Uterus (tissue), 4 donors: ENCODE measurements at places on chromosomes 1 and 21.

- H3K4me3 ChIP-seq: no peak overlapping the region
- H3K27me3 ChIP-seq: no peaks in the 10 kb centered on the region
- H3K36me3 ChIP-seq: no peaks in the 10 kb centered on the region
- no peak for DNase-seq
- no peak overlapping the region for H3K27ac ChIP-seq
- H3K4me1 ChIP-seq: no peaks in the 10 kb centered on the region
Measured at GRCh38 chr1:41568204-41568603, 83.7 kb upstream of the EDN2 start.

- no peak overlapping the region for H3K4me3 ChIP-seq
- no peaks in the 10 kb centered on the region for H3K36me3 ChIP-seq
- no peak overlapping the region for H3K27ac ChIP-seq
Measured at GRCh38 chr1:114620419-114620818, 39.0 kb upstream of the BCAS2 start.

- peak overlapping the region; percentile 32 for H3K4me3 ChIP-seq
- no peaks in the 10 kb centered on the region for H3K36me3 ChIP-seq
- peak; percentile 19 for DNase-seq
- H3K4me1 ChIP-seq: no peaks in the 10 kb centered on the region
- H3K27ac ChIP-seq: no peak overlapping the region
- H3K27me3 ChIP-seq: no peaks in the 10 kb centered on the region
Measured at GRCh38 chr21:36980280-36981048, 14.0 kb upstream of the HLCS start.

DNA sequence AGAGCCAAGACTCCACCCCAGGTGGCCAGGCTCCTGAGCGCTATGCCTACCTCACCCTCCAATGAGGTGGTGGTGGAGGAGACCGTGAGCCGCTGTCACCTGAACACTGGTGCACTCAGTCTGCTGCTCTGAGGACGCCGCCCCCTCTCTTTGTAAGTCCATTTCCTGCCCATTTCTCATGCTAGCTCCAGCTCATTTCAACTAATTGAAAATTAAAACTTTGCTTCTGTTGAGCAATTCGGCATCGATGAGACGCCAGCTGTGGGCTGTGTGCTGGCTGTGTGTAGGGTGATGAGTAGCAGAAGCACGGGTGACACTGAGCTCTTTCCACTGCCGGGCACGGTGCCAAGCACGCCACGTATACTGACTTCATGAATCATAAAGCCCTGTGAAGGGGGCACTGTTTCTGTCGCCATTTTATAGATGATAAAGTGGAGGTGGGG, 11.2 kb downstream of the TNFRSF1B start:
- no peaks in the 10 kb centered on the region for H3K36me3 ChIP-seq
- no peaks in the 10 kb centered on the region for H3K27me3 ChIP-seq
- H3K4me3 ChIP-seq: no peak overlapping the region
- H3K4me1 ChIP-seq: peaks cover 11% of the 10 kb centered on the region
- H3K27ac ChIP-seq: peak overlapping the region; percentile 83
- DNase-seq: peak; percentile 81

GRCh38 chr1:184461321-184461720, 74.5 kb downstream of the C1orf21 start:
- H3K36me3 ChIP-seq: no peaks in the 10 kb centered on the region
- H3K27me3 ChIP-seq: no peaks in the 10 kb centered on the region
- no peak overlapping the region for H3K27ac ChIP-seq
- no peak for DNase-seq

- no peaks in the 10 kb centered on the region for H3K36me3 ChIP-seq
- no peaks in the 10 kb centered on the region for H3K27me3 ChIP-seq
- no peaks in the 10 kb centered on the region for H3K4me1 ChIP-seq
- peak overlapping the region; percentile 82 for H3K27ac ChIP-seq
- DNase-seq: no peak
Measured at GRCh38 chr21:32728456-32728839, 635 bp upstream of the SYNJ1 start.

- no peak overlapping the region for H3K4me3 ChIP-seq
- DNase-seq: peak; percentile 88
- H3K27ac ChIP-seq: peak overlapping the region; percentile 88
- peaks cover 47% of the 10 kb centered on the region for H3K4me1 ChIP-seq
Measured at GRCh38 chr1:54287176-54287650, 87.2 kb downstream of the MRPL37 start.

DNA sequence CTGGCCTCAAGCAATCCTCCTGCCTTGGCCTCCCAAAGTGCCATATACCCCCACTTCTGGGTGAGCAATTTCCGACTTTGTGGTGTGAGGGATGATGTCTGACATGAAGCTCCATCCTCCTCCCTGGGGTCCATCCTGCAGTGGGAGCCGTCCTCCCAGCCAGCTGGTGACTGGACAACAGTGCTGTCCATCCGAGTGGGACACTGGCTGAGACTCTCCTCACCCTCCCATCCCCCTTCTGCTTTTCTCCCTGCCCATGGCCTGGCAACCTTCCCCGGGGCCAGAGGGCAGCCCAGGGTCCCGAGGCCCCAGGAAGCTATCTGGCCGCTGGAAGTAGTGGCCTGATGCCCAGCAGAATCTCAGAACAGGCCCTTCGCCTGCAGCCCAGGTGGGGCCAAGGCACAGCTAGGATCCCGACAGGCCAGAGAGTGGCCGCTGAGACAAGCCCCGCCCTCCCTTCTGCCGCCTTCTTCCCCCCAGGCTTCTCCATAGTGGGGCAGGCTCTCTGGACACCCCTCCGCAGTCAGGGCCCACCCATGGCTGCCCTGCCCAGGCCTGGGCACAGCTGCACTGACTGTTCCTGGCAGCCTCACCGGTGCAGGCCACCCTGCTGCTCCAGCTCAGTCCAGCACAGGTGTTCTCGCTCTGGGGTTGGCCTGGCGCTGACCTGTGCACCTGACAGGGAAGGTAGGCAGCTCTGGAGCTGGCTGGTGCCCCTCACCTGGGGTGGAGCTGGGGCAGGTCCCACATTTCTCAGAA, 8.4 kb upstream of the FAAP20 start:
- no peak overlapping the region for H3K4me3 ChIP-seq
- H3K27ac ChIP-seq: peak overlapping the region; percentile 91
- peaks cover 4% of the 10 kb centered on the region for H3K4me1 ChIP-seq
- DNase-seq: no peak
- no peaks in the 10 kb centered on the region for H3K36me3 ChIP-seq
- no peaks in the 10 kb centered on the region for H3K27me3 ChIP-seq

- no peaks in the 10 kb centered on the region for H3K27me3 ChIP-seq
- H3K36me3 ChIP-seq: no peaks in the 10 kb centered on the region
- H3K4me1 ChIP-seq: no peaks in the 10 kb centered on the region
- no peak within 1 kb of the TSS for H3K27ac ChIP-seq
Measured at GRCh38 chr1:1206376-1206965, at the start of gene TNFRSF18. Gene TNFRSF18, minus strand, starts transcription at chr1:1206592. Its CDS starts 21 bp downstream, at chr1:1206571.

GRCh38 chr1:110800079-110800478, 72.9 kb upstream of the CD53 start:
- H3K36me3 ChIP-seq: no peaks in the 10 kb centered on the region
- H3K27ac ChIP-seq: no peak overlapping the region
- H3K27me3 ChIP-seq: no peaks in the 10 kb centered on the region
- no peak for DNase-seq
- H3K4me3 ChIP-seq: no peak overlapping the region

GRCh38 chr21:39125752-39126485, 57.3 kb downstream of the PSMG1 start:
- no peak for DNase-seq
- no peaks in the 10 kb centered on the region for H3K4me1 ChIP-seq
- H3K4me3 ChIP-seq: no peak overlapping the region
- H3K27me3 ChIP-seq: no peaks in the 10 kb centered on the region
- H3K36me3 ChIP-seq: no peaks in the 10 kb centered on the region

DNA sequence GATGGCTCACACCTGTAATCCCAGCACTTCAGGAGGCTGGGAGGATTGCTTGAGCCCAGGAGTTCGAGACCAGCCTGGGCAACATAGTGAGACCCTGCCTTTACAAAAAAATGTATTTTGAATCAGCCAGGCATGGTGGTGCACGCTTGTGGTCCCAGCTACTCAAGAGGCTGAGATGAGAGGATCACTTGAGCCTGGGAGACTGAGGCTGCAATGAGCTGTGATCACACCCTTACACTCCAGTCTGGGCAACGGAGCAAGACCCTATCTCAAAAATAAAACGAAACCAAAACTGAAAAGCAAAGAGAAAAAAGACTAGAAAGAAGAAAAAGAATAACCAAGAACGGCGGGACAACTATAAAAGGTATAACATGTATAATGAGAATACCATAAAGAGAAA, 15.4 kb upstream of the WNT2B start:
- H3K4me1 ChIP-seq: no peaks in the 10 kb centered on the region
- no peaks in the 10 kb centered on the region for H3K36me3 ChIP-seq
- H3K27ac ChIP-seq: no peak overlapping the region
- DNase-seq: no peak

- no peaks in the 10 kb centered on the region for H3K4me1 ChIP-seq
- H3K27ac ChIP-seq: no peak overlapping the region
- no peaks in the 10 kb centered on the region for H3K27me3 ChIP-seq
- H3K36me3 ChIP-seq: no peaks in the 10 kb centered on the region
- H3K4me3 ChIP-seq: no peak overlapping the region
Measured at GRCh38 chr21:39105836-39106235, 77.4 kb downstream of the PSMG1 start.

- no peaks in the 10 kb centered on the region for H3K36me3 ChIP-seq
- peak within 1 kb of the TSS; percentile 88 for H3K4me3 ChIP-seq
- no peaks in the 10 kb centered on the region for H3K27me3 ChIP-seq
- peak within 1 kb of the TSS; percentile 92 for H3K27ac ChIP-seq
- no peaks in the 10 kb centered on the region for H3K4me1 ChIP-seq
Measured at GRCh38 chr1:52552505-52553361, at the start of gene TUT4. Gene TUT4, minus strand, starts transcription at chr1:52553092. Its CDS starts 26,812 bp downstream, at chr1:52526280.

DNA sequence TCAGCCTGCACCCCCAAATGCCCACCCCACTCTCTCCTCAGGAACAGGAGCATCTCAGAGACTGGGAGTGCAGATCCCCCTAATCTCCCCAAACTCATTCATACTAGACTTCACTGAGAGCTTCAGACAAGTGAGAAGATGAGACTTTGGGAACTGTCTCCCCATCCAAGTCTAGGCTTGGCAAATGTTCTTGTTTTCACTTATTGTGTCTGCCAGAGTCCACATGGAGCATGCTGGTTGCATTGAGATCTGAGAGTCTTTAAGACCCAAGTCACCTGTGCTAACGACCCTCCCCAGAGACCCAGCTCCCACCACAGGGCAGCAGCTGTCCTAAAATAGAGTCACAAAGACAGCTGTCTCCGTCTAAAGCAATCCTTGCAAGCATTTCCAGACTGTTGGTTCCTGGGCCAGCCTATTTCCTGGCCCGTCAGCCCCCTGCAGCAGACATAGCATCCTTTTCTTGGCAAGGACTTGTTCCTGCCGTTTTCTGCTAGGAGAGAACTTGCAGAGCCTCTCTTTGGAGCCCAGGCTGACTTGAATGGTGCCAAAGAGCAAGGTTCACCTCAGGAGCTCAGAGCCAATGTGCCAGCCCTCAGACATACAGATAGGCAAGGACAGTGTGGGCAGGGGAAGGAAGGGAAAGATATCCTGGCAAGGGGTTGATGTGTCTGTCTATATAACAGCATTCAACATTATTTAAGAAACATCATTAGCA, 1.9 kb upstream of the CNTN2 start:
- no peak overlapping the region for H3K4me3 ChIP-seq
- DNase-seq: no peak
- H3K27ac ChIP-seq: no peak overlapping the region
- H3K36me3 ChIP-seq: no peaks in the 10 kb centered on the region
- H3K27me3 ChIP-seq: no peaks in the 10 kb centered on the region

GRCh38 chr1:89641781-89642180, 8.9 kb downstream of the LRRC8C start:
- no peaks in the 10 kb centered on the region for H3K27me3 ChIP-seq
- no peak overlapping the region for H3K4me3 ChIP-seq
- H3K27ac ChIP-seq: no peak overlapping the region
- no peaks in the 10 kb centered on the region for H3K4me1 ChIP-seq

GRCh38 chr1:39047374-39048229, 21.5 kb downstream of the NDUFS5 start:
- peak; percentile 68 for DNase-seq
- H3K36me3 ChIP-seq: no peaks in the 10 kb centered on the region
- no peaks in the 10 kb centered on the region for H3K27me3 ChIP-seq
- peak overlapping the region; percentile 72 for H3K27ac ChIP-seq

DNA sequence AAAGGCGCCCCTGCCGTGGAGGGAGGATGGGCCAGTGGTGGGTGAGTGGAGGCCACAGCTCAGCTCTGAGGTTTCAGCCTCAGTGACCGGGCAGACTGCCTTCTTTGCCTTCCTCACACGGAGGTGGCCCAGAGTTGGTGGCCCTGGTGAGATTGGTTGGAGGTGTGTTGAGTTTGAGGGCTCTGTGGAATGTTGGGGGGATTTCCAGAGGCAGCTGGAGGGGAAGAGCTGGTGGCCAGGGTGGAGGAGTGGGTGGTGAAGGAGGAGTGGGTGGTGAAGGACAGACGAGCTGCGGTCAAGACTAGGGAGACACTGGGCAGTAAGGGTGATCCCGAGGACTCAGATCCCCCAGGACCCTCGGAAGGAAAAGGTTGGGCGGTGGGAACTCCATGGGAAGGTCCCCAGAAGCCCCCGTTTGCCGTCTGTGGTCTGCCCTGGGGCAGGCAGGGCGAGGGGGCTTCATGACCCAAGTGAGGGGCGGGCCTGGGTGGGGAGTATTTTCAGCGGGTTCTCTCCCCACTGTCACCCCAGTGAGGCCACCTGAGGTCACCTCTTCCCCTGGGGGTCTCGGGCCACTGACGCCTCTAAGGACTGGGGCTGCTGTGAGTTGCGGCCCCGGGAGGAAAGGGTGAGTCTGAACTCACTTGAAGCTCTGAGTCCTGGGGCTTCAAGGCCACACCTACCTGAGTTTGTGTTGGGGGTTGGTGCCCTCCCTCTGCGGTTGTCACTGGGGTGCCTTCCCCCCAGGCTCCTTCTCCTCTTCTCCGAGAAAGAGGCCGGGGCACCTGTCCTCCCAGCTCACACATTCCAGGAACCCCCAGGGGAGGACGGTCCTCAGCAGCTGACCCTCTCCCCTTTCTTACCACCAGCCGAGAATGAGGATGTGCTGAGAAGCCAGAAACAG, 22.7 kb upstream of the PIK3CD start:
- no peak for DNase-seq
- H3K36me3 ChIP-seq: no peaks in the 10 kb centered on the region
- no peak overlapping the region for H3K4me3 ChIP-seq

DNA sequence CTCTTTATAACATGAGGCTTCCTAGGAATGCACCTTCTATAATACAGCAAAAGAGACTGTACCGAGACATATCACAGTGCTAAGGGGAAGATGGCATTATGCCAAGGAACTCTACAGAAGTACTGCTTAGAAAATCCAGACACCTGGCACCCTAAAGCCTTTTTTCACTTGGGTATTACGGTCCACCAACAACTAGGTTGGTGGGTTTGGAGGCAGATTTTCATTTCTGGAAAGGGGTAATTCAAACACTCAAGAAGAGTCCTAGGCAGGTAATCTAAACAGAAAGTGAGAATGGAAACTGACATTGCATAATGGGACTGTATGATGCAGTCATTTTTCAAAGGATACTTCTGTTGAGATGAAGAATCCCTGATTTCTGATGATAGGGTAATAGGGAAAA, 19.6 kb downstream of the SCMH1 start:
- H3K27ac ChIP-seq: no peak overlapping the region
- no peaks in the 10 kb centered on the region for H3K36me3 ChIP-seq
- no peak overlapping the region for H3K4me3 ChIP-seq
- H3K27me3 ChIP-seq: no peaks in the 10 kb centered on the region

- no peaks in the 10 kb centered on the region for H3K4me1 ChIP-seq
- peaks cover 13% of the 10 kb centered on the region for H3K27me3 ChIP-seq
- no peak for DNase-seq
Measured at GRCh38 chr1:39692152-39693074, 1.2 kb upstream of the HPCAL4 start.
